ENCODE measurements at places on chromosomes 4 and X. TPM values are rescaled to one million over a fixed set of nuclear protein-coding genes. Genes with fewer than 3 reads are reported as not detected.

The BEX2 gene
- total RNA-seq = 25.7 TPM

The RIBC1 gene
- total RNA-seq = 1.8 TPM

The MAP3K15 gene
- total RNA-seq = not detected

The SH3D19 gene
- not detected for total RNA-seq

The TENM3 gene
- not detected for total RNA-seq

- H3K36me3 ChIP-seq = no peaks in the 10 kb centered on the region
- H3K27ac ChIP-seq = no peak overlapping the region
- no peaks in the 10 kb centered on the region for H3K4me1 ChIP-seq
Measured at GRCh38 chrX:79592259-79592658, 225.1 kb upstream of the ITM2A start.

DNA sequence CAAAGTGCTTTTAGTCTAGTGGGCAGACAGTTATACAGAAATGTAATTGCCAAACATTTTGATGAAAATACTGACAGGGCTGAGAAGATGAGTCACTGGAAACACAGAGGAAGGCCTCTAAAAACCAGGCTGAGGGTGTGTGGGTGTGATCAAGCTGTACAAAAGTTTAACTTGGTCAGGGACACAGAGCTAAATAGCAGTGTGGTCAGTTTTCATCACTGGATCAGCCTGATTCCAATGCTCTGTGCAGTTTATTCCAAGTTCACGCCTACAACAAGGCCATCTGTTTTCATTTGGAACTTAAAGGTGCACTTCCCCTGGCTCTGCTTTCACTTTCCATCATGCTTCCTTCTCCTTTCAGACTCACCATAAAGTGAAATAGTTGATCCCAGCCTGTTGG lies 10.6 kb downstream of the CENPVL3 start:
- H3K27ac ChIP-seq = no peak overlapping the region
- no peak overlapping the region for H3K4me3 ChIP-seq
- H3K36me3 ChIP-seq = no peaks in the 10 kb centered on the region
- no peaks in the 10 kb centered on the region for H3K27me3 ChIP-seq
- no peak for DNase-seq

DNA sequence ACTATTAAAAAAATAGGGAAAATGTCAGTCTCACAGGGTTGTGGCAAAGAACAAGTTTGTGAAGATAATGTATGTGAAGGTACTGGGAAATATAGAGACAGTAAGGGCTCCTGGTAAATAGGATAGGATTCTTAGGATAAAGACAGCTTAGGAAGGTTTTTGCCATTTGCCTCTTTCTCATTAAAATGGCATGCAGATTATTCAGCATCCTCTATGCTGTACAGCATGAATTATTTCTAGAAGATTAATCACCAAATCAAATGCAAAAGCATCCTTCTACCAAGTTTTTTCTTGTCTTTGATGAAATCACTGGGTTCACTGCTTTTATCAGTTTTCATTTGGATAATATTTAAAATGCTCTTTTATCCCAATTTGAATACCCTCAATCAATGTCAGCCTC lies 142.8 kb downstream of the NDST3 start:
- no peak overlapping the region for H3K27ac ChIP-seq
- H3K4me1 ChIP-seq = no peaks in the 10 kb centered on the region
- no peaks in the 10 kb centered on the region for H3K36me3 ChIP-seq
- H3K4me3 ChIP-seq = no peak overlapping the region

- peaks cover 26% of the 10 kb centered on the region for H3K4me1 ChIP-seq
- peak overlapping the region; percentile 30 for H3K4me3 ChIP-seq
- peak overlapping the region; percentile 44 for H3K27ac ChIP-seq
Measured at GRCh38 chrX:148310426-148311165, 189.8 kb upstream of the AFF2 start.

GRCh38 chr4:99817309-99817890 lies 773 bp downstream of the DAPP1 start:
- H3K27me3 ChIP-seq = no peaks in the 10 kb centered on the region
- H3K36me3 ChIP-seq = no peaks in the 10 kb centered on the region
- DNase-seq = no peak
- H3K27ac ChIP-seq = peak overlapping the region; percentile 78
- peaks cover 66% of the 10 kb centered on the region for H3K4me1 ChIP-seq

- H3K4me1 ChIP-seq = no peaks in the 10 kb centered on the region
- no peak for DNase-seq
- H3K4me3 ChIP-seq = no peak overlapping the region
- peaks cover 3% of the 10 kb centered on the region for H3K27me3 ChIP-seq
- H3K36me3 ChIP-seq = no peaks in the 10 kb centered on the region
Measured at GRCh38 chr4:146742416-146742815, 103.7 kb downstream of the POU4F2 start.

GRCh38 chr4:3304831-3305609 lies 12.2 kb downstream of the RGS12 start:
- no peaks in the 10 kb centered on the region for H3K27me3 ChIP-seq
- no peak for DNase-seq
- H3K36me3 ChIP-seq = no peaks in the 10 kb centered on the region
- H3K27ac ChIP-seq = no peak overlapping the region
- H3K4me1 ChIP-seq = peaks cover 52% of the 10 kb centered on the region

DNA sequence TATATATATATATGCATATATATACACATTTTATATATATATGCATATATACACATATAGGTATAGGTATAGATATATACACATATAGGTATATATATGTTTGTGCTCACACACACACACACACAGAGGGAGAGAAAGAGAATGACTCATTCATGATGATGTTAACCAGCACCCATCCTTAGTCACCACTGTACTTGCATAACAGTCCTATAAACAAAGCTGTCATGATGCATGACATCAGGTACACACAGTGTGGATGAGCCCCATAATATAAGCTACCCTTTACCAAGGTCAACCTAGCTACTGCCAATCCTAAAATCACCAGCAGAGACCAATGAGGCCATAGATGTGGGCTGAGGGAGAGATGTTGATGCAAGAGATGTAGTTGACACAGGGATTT lies 1408.0 kb downstream of the RAPGEF2 start:
- no peak overlapping the region for H3K27ac ChIP-seq
- no peaks in the 10 kb centered on the region for H3K27me3 ChIP-seq
- no peak for DNase-seq
